ENCODE measurements at places on chromosomes 5 and 9.

DNA sequence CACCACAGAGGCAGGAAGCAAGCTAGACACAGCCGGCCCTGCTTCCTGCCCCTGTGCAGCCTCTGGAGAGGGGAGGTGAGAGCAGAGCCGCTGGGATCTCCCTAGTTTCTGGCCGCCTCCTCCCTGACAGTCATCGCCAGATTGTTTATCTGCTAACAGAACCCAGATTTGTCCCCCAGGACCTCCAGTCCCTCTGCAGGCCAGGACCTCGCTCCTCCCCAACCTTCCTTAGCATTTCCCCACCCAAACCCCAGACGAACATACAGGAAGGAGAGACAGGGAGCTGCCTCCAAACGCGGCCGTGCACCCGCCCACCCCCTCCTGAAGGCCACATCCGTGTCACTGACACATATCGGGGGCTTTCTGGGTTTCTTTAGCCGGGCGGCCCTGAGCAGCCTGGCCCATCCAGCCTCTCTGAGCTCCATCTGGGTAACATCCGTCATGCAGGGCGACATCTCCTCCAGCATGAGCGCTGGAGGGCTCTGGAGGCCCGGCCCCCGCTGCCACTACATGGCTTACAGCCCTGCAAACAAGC, 47.5 kb downstream of the DBH start:
- ATAC-seq, result peak; percentile 77

GRCh38 chr5:40738502-40738901, 17.3 kb downstream of the TTC33 start:
- no peak for ATAC-seq

- ATAC-seq, result no peak
Observed at GRCh38 chr5:134113363-134113889, 1.1 kb upstream of the TCF7 start.

DNA sequence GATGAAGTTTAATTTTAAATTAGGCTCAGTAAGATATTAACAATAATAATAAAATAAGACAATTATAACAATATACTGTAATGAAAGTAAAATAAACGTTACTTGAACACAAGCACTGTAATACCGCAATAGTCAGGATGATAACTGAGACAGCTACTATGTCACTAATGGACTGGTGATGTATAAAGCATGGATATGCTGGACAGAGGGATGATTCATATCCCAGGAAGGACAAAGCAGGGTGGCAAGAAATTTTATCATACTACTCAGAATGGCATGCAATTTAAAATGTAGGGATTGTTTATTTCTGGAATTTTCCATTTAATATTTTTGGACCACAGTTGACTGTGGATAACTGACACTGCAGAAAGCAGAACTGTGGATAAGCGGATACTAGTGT, 196.9 kb downstream of the VPS13A start:
- ATAC-seq, result no peak

Data from activated CD4-positive, CD25-positive, alpha-beta regulatory T cell treated with anti-CD3 and anti-CD28 coated beads, Interleukin-2, amount 50 U/mL, for 24 hours (primary cell).